Stimulated activated CD4-positive, alpha-beta T cell treated with anti-CD3 and anti-CD28 coated beads, Interleukin-15, amount 100 ng/mL, for 24 hours (primary cell): ENCODE measurements at places on chromosomes 4 and X.

DNA sequence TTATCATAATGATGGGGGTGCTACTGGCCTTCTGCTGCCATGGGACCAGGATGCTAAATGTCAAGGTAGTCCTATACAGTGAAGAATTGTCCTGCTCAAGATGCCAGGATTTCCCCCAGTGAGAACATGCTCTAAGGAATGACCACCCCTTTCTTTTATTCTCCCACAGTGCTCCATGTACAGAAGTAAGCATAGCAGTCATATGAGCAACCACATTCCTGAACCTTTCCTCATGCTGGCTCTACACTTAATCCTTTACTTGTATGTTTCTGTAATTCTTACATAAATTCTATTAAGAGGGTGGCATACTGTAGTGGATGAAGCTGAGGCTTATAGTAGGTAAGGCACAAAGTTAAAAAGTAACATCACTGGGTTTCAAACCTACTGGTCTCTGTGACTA lies 20.2 kb downstream of the CYP2U1 start:
- no peak for DNase-seq

DNA sequence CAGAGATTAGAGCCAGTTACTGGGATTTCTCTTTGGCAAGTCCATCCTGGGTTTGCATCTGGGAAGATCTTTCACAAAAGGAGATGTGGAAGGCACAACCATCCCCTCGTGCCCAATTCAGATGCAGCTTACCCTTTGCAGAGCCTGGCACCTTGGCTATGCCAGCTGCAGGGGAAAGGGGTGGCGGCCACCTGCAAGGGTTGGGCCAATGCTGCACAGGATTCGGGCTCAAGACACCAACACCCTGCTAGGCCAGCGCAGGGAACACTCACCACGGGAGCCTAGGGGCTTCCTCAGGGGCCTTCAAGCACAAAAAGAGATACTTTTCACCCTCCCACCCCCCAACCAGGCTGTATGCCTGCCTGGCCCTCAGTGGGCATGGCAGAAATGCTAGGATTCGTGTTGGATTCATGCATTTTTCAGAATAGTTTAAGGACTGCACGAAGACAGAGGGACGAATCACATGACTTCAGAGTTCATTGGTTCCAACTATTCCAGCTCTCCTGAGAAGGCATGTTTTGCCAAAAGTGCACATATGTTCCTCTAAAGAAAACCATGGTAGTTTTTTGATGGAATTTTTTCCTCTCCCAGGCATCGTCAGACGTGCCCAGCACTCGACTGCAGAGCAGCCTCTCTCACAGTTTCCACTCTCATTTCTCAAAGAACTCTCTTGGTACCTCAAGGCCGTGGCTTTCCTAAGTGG lies 94.4 kb downstream of the PHKA2 start:
- DNase-seq: no peak

- DNase-seq: no peak
Measured at GRCh38 chr4:184819786-184820185, 6.0 kb downstream of the ACSL1 start.

- DNase-seq: no peak
Measured at GRCh38 chr4:38670109-38670901, 6.3 kb downstream of the KLF3 start.

GRCh38 chr4:165328101-165328425 lies 594 bp downstream of the MSMO1 start:
- no peak for DNase-seq

DNA sequence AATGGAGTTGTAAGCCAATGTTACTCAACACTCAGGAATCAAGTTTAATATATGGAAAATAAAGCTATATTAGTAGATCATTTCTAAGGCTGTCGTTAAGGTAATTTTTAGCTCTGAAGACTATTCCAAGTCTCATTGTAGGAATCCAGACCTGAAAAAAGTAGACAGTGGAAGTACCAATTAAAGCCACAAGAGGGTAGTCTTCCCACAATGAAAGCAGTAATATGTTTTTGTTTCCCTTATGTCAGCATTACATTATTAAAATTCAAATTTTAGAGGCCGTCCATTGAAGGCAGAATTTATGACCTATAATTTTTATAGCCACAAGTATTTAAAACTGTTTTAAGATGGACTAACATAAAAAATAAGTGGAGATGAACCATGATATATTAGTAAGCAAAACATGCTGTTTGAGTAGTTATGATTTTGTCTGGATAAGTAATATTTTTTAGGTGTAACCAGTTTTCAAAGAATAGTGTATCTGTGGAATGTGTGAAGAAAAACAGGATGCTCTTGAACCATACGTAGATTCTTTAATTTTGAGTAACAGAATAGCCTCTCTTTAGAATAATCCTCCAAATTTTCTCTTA lies 372.6 kb upstream of the TECRL start:
- DNase-seq: no peak

DNA sequence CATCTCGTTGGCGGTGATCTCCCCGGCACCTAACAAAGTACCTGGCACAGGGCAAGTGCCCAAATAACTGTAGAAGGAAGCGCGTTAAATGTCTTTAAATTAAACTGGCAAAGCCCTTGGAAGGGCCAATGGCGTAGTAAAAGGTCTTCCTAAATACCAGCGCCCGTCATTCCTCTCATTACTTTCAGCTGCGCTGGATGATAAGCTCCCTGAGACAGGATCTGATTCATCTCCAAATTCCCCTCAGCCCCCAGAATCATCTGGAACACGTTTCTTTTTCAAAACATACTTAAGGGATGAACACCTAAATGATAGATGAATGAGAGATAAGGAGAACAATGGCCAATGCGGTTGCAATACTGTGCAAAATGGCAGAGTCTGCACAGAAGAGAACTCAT lies 95.1 kb downstream of the AFAP1 start:
- DNase-seq: no peak

- no peak for DNase-seq
Measured at GRCh38 chr4:122091836-122092405, 60.2 kb upstream of the BLTP1 start.

- DNase-seq: no peak
Measured at GRCh38 chr4:100895556-100896197, 377.9 kb upstream of the EMCN start.

- DNase-seq: no peak
Measured at GRCh38 chrX:39720945-39721344, 376.8 kb downstream of the BCOR start.

GRCh38 chr4:156873799-156874198 lies 97.8 kb downstream of the PDGFC start:
- DNase-seq: no peak

DNA sequence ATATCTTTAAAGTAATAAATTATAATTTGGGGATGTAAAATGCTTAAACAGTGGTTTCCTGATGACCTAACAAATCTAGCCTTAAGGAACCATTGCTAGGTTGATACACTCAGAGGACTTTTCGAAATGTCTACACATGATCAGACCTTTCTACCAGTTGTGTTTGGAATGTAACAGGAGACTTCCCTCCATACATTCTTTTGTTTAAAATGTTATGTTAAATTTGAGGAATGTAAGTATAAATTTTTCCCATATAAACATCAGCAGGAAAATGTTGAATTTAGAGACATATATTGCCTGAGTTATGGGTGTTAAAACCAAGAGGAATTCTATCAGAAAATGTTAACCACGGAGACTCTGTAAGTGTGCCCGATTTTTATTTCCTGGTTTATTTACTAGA lies 190.6 kb upstream of the SPRY1 start:
- no peak for DNase-seq
